ENCODE measurements at places on chromosomes 12 and 14.

DNA sequence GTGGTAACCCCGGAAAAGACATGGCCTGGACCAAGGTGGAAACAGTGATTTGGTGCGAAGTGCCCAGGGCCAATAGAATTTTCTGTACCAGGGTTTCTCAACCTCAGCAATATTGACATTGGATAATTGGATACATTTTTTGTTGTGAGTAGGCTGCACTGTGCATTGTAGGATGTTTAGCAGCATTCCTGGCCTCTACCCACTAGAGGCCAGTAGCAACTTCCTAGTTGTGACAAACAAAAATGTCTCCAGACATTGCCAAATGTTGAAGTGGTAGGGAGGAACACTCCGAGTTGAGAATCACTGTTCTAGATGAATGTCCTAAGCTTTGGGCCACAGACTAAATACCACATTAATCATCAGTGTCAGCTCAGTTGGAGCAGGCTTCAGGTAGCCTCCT, 6.2 kb upstream of the CGRRF1 start:
- no peak for DNase-seq

GRCh38 chr12:3651585-3652424, 101.1 kb downstream of the CRACR2A start:
- DNase-seq = no peak

DNA sequence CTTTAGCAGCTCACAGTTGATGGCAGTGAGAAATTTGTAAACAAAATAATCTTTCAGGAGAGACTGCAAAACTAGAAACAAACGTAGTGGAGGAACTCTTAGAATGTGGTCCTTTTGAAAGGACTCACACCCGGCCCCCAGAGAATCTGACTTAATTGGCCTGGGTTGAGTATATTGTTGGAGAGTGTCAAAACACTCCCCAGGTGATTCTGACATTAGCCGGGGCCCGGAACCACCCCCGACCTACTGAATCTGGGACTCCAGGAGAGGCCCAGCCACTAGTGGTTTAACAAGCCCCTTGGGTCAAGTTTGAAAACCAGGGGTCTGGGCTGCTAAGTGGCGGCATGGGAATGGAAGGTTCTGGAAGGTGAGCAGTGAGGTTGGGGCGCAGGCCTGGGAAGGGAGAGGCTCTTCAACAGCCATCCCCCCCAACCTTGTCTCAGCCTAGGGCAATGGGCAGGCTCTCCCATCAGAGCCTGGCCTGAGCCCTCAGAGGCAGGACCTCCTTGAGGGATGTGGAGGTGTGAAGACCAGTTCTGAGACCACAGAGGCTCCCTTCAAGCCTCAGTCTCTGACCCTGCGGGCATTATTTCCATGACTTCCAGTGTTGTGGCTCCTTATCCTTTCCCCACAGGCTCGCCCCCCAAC, 1.1 kb upstream of the ELK3 start:
- DNase-seq = no peak

GRCh38 chr14:46988312-46988711, 336.7 kb upstream of the RPL10L start:
- DNase-seq = no peak

- DNase-seq = no peak
Measured at GRCh38 chr14:105466531-105467248, 7.9 kb upstream of the CRIP2 start.

- no peak for DNase-seq
Measured at GRCh38 chr14:105549481-105549880, 23.1 kb downstream of the TMEM121 start.

DNA sequence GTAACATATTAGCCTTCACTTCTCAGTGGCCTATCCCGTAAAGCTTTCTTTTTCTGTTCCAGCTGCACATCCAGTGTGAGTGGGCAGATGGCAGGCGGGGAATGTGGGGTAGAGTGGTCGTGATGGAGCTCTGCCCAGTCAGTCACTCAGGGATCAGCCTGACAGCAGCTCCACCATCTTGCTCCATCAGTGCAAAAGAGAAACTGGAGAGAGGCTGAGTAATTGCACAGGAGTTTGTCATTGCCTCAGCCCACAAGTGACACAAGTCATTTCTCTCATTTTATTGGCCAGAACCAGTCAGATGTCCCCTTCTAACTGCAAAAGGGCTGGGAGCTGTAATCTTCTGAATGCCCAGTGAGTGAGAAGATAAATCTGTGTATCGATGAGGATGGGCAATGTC, 66.5 kb downstream of the ATP23 start:
- DNase-seq = no peak

DNA sequence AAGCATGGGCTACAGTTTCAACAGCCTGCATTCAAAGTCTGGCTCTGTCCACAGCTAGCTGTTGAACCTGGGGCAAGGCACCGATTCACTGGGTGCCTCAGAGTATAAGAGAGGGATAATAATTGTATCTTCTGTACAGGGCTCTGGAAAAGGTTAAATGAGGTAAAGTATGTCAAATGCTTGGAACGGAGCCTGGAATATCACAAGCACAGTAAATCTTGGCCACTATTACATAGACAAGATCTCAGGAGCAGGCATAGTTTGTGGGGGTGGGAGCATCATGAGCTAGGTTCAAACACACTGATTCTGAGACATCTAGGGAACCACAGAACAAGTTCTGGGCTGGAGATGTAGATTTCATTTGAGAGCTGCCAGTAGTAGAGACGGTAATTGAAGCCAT, 203.7 kb upstream of the NUDT4 start:
- no peak for DNase-seq

GRCh38 chr12:11888029-11888428, 182.7 kb upstream of the BCL2L14 start:
- DNase-seq = no peak

DNA sequence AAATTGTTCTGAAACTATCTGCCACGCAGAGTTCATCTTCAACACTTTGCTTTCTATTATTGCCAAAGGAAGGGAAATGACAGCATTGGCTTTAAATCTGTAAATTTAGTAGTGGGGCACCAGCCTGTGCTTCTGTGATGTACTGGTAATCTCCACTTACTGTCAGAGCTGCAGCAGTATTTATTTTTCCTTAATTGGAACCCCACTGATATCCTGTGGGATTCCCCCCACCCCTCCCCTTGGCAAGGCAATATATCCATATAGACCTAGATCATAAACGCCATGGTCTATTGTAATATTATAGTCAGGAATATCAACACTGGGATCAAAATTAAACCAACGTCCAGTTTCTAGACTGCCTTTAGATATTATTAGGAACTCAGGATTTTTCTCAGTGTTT, 96.7 kb downstream of the RMST start:
- DNase-seq = no peak
